Thoracic aorta (tissue), 2 donors: ENCODE measurements at places on chromosomes 1 and 21. TPM values are rescaled to one million over a fixed set of nuclear protein-coding genes. Genes with fewer than 3 reads are reported as not detected.

The SLC2A5 gene
- total RNA-seq, result 3.9 TPM

The ACTRT2 gene
- total RNA-seq, result not detected

The TMEM234 gene
- 9.5 TPM for total RNA-seq

The KIRREL1 gene
- 136 TPM for total RNA-seq

The SPRR2G gene
- not detected for total RNA-seq

DNA sequence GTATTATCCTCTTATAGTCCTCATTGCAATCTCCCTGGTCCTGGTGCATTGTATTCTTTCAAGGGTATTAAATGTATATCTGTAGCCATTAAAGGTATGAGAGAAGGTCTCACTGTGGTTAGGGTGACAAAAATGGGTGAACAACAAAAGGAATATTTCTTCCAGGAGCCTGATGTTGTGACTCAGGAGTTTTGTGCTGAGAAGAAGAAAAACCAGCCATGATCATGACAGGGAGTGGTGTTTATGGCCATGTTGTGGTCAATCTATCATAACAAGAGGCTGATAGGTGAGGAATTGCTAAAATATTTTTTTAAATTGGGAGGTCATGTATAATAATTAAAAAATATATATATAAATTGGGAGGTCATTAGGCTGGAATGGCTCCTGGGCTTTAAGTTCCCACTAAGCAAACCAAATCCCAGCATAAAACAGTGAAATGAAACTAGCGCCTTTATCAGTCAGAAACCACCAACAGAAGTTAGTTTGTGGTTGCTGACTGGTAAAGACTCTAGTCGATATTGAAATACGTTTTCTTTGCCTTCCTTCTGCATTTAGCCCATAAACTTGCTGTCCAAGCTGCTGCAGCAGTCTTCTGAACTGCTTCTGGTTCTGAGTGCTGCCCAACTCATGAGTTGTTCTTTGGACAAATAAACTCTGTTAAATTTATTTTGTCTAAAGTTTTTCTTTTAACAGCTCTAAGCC, 60.3 kb downstream of the TBX19 start:
- peak overlapping the region; percentile 56 for H3K27ac ChIP-seq
- H3K36me3 ChIP-seq, result no peaks in the 10 kb centered on the region
- no peak for DNase-seq
- peaks cover 24% of the 10 kb centered on the region for H3K4me1 ChIP-seq

- no peaks in the 10 kb centered on the region for H3K4me1 ChIP-seq
- H3K36me3 ChIP-seq, result no peaks in the 10 kb centered on the region
- no peak for DNase-seq
- no peak overlapping the region for H3K27ac ChIP-seq
Observed at GRCh38 chr21:29786496-29787360, 153.1 kb downstream of the GRIK1 start.

DNA sequence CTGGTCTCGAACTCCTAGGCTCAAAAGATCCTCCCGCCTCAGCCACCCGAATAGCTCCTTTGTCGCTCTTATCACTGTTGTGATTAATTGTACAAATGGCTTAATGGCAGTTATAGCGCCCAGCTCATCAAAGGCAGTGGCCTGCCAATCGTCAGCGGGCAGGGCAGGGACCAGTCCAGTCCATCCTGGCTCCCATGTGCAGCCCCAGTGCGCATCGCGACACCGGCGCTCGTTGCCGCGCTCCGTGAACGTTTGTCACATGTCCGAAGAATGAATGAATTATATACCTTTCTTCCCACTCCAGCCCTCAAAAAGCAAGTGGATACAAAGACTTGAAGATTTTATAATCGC, 18.4 kb downstream of the MTX1 start:
- no peaks in the 10 kb centered on the region for H3K36me3 ChIP-seq
- peaks cover 30% of the 10 kb centered on the region for H3K4me1 ChIP-seq
- peak overlapping the region; percentile 74 for H3K4me3 ChIP-seq

DNA sequence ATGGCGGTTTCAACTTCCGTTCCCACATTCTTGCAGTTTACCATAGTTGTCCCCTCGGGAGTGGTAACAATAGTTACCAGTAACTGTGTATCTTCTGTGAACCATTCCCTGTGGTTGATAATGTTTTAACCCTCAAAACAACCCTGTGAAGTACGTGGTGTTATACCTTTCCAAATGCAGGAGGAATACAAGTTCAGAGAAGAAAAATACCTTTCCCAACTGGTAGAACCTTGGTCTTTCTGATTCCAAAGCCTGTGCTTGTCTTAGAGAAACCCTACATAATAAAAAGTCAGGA, 789 bp downstream of the BTF3L4 start:
- H3K27me3 ChIP-seq, result no peaks in the 10 kb centered on the region
- peaks cover 10% of the 10 kb centered on the region for H3K36me3 ChIP-seq
- peak overlapping the region; percentile 83 for H3K27ac ChIP-seq
- DNase-seq, result no peak
- H3K4me1 ChIP-seq, result peaks cover 12% of the 10 kb centered on the region
- H3K4me3 ChIP-seq, result peak overlapping the region; percentile 83

- H3K27me3 ChIP-seq, result no peaks in the 10 kb centered on the region
- peaks cover 22% of the 10 kb centered on the region for H3K4me1 ChIP-seq
- no peak overlapping the region for H3K27ac ChIP-seq
- peaks cover 15% of the 10 kb centered on the region for H3K36me3 ChIP-seq
- no peak overlapping the region for H3K4me3 ChIP-seq
Observed at GRCh38 chr1:54221867-54222484, 22.0 kb downstream of the MRPL37 start.

DNA sequence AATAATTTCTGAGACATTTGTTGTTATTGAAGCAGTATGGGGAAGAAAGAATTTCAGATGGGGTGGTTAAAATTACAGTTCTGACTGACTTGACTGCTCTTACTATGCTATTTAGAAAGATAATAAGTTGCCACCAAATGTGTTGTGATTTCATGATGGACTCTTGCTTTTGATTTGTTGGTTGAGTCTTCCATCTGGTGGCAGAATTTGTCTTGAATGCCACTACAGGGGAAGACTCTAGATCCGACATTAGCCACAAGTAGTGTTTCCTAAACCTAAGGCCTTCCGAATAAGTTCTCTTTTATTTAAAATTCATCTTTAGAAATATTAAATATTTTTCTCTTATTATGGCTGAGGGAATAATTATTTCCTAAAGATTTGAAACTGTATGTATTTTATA, 190.9 kb upstream of the ADGRL4 start:
- no peak overlapping the region for H3K27ac ChIP-seq
- no peaks in the 10 kb centered on the region for H3K36me3 ChIP-seq
- H3K4me1 ChIP-seq, result no peaks in the 10 kb centered on the region
- H3K4me3 ChIP-seq, result no peak overlapping the region
- DNase-seq, result no peak

GRCh38 chr1:93585059-93585966, 96.3 kb downstream of the BCAR3 start:
- no peak overlapping the region for H3K4me3 ChIP-seq
- peak overlapping the region; percentile 25 for H3K27ac ChIP-seq
- no peak for DNase-seq
- no peaks in the 10 kb centered on the region for H3K27me3 ChIP-seq

GRCh38 chr1:160143695-160144094, 7.7 kb upstream of the ATP1A4 start:
- no peak overlapping the region for H3K27ac ChIP-seq
- H3K4me1 ChIP-seq, result peaks cover 11% of the 10 kb centered on the region
- DNase-seq, result no peak
- no peak overlapping the region for H3K4me3 ChIP-seq
- no peaks in the 10 kb centered on the region for H3K27me3 ChIP-seq

DNA sequence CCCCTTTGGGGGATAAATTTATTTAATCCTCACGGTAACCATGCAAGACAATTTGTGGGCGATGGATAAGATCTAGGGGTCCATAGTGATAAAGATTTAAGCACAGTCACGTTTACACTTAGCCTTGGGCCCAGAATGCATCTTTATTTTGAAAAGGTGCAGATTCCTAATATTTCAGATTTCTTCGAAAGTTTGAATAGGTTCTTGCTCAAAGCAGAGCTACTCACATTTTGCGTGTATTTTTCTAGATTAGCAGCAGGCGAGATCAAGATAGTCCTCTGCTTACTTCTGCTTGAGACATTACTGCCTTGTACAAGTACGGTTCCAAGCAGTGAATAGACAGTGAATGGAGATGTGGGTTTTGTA, 647 bp downstream of the TSEN15 start:
- no peak for DNase-seq
- peak overlapping the region; percentile 61 for H3K27ac ChIP-seq
- H3K4me3 ChIP-seq, result peak overlapping the region; percentile 90
- no peaks in the 10 kb centered on the region for H3K36me3 ChIP-seq
- peaks cover 33% of the 10 kb centered on the region for H3K4me1 ChIP-seq

- no peak overlapping the region for H3K4me3 ChIP-seq
- no peak for DNase-seq
- no peaks in the 10 kb centered on the region for H3K4me1 ChIP-seq
- no peaks in the 10 kb centered on the region for H3K27me3 ChIP-seq
Observed at GRCh38 chr1:217471403-217471802, 159.5 kb downstream of the GPATCH2 start.

GRCh38 chr1:66267201-66267940, 266.6 kb upstream of the SGIP1 start:
- no peak overlapping the region for H3K27ac ChIP-seq
- no peaks in the 10 kb centered on the region for H3K27me3 ChIP-seq
- H3K36me3 ChIP-seq, result no peaks in the 10 kb centered on the region
- peaks cover 15% of the 10 kb centered on the region for H3K4me1 ChIP-seq
- DNase-seq, result no peak

GRCh38 chr1:25875856-25876692, 566 bp upstream of the PAQR7 start:
- peak overlapping the region; percentile 79 for H3K27ac ChIP-seq
- no peaks in the 10 kb centered on the region for H3K36me3 ChIP-seq
- peak; percentile 26 for DNase-seq
- no peaks in the 10 kb centered on the region for H3K27me3 ChIP-seq

DNA sequence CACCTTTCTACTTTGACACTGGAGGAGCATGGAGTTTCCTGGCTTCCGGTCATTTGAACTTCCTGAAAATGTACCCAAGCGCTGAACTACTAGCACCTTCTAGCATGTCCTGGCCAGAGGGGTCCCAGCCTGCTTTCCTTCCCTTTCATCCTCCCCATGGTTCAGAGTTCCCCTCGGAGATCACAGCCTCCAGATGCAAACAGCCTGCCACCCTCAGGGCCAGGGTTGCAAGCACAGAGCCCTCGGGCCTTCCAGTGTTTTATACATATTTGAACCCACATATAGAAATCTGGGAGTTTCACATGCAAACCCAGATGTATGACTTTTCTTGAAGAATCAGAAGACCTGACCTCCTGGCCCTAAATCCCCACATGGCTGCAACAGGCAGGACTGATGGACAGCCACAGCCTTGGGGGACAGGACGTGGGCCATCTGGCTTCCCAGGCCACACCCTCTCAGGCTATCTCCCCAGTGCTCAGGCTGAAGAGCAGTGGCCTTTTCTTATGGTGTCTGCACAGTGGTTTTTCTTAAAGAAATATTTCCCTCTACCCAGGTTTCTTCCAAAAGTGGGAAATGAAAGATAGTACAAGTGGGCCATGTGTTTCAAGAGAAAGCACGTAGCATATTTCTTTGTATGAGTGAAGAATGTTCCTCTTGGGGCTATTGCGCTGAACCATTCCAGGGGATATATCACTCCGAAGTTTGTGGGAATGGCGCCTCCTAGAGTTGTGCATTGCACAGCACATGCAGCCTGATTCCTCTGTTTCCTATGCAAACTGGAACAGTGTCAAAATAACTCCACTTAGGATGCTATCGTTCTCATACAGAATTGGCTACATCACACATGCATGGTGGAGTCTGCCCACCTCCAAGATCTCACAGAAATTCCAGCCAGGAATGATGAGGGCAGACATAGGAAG, 232.0 kb upstream of the VAMP3 start:
- no peaks in the 10 kb centered on the region for H3K36me3 ChIP-seq
- no peak overlapping the region for H3K27ac ChIP-seq
- no peak for DNase-seq
- no peaks in the 10 kb centered on the region for H3K4me1 ChIP-seq
- H3K4me3 ChIP-seq, result no peak overlapping the region
